NCI-H187 (cell line): ENCODE measurements at places on chromosomes 7 and 10.

GRCh38 chr7:140146574-140146973, 30.2 kb downstream of the KDM7A start:
- no peak for DNase-seq

DNA sequence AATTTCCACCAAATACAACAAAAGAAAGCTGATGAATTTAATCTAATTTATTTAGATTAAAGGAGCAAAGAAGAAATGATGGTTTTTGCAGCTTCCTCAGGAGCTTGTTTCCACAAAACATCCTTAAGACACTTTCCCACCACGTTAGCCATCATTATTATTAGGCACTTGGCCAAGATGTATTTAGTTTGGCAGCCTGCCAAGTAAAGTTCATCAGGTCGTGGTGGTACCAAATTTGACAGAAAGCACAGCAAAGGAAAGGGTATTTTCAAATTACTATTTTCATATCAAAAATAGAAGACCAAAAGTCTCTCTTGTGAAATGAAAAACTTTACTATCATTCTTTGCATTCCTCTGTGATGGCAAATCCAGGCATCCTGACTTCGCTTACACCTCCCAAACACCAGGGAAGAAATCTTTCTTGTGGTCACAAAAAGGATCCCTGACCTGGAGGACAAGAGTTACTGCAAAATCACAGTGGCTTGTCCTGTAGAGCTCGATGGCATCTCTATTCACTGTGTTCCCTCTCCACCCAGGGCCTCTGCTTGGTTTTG, 123.1 kb upstream of the INHBA start:
- no peak for DNase-seq

- no peak for DNase-seq
These were observed 5.2 kb downstream of the IKZF1 start for GRCh38 chr7:50309721-50310120.

- no peak for DNase-seq
These were observed 101.7 kb upstream of the SLC26A5 start for GRCh38 chr7:103547451-103548284.

- peak; percentile 69 for DNase-seq
These were observed 168.3 kb upstream of the PPP1R3A start for GRCh38 chr7:114086914-114087652.

DNA sequence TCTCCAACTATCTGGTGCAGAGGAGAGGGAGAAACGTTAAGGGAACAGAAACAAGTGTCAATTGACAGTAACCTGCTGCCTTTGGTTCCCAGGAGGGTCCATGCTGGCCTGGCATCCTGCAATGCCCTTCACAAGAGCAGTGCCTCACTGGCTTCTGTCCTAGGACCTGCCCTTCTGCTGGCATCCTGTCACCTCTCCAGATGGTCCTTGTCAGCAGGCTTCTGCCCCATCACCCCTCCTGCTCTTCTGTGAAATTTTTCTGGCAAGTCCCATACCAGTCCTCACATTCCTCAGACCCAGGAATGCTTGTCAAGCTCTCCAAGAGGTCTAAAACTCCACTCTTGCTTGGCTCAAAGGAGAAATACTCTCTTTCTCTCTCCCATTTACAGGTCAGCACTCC, 34.2 kb downstream of the C10orf67 start:
- DNase-seq: no peak

GRCh38 chr7:79453558-79454360, at the start of gene MAGI2:
MAGI2 (minus strand) TSS chr7:79453667; CDS start chr7:79453320, 347 bp downstream.
- no peak for DNase-seq

DNA sequence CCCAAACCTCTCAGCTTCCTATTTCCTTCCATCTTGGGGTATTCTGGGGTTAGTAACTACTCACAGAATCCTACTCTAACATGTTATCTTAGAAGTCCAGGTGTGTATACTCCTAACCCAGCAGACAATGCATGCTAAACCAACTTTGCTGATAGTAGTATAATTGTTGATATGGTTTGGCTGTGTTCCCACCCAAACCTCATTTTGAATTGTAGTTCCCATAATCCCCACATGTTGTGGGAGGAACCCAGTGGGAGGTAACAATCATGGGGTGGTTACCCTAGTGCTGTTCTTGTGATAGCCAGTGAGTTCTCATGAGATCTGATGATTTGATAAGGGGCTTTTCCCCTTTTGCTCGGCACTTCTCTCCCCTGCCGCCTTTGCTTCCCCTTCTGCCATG, 135.1 kb downstream of the CHRM2 start:
- no peak for DNase-seq

- no peak for DNase-seq
These were observed 517.4 kb downstream of the CCSER2 start for GRCh38 chr10:84845628-84846261.

- DNase-seq: no peak
These were observed 44.6 kb downstream of the CFAP46 start for GRCh38 chr10:132897516-132898381.

DNA sequence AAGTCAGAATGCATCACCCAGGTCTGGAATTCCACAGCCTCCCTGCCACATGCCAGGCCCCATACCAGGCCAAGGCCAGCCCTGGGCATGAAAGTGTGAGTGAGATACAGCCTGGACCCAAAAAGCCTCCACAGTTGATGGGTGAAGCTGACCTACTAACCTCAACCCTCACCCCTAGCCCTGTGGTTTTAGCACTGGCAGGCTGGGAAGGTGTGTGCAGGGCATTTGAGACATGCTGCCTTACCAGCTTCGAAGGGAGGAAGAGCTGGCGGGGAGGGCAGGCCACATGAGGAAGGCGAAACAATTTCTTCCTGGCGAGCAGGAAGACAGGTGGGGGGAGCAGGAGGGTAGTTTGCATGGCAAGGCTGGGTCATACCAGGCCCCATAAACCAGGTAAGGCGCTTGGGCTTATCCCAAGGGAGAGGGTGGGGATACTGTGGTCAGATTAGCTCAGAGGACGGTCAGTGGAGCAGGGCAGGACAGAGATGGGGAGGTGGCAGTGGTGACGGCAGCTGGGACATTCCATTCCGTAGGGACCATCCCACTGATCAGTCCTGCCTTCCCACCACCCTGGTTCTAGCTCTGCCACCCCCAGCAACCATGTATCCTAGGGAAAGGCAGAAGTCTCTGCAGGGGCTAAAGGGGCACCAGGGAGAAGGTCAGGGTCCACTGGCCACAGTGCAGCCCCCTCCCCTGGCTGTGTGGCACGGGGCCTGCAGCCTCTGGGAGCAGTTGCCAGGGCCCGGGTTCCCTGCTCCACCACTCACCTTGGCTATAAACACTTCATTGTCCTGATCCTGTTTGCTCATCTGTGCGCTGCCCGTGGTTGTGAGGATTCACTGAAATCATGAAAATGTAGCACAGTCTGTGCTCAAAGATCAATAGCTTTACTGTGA, 155.8 kb downstream of the NRF1 start:
- DNase-seq: no peak

- DNase-seq: peak; percentile 30
These were observed 121.9 kb downstream of the PTPRZ1 start for GRCh38 chr7:121994625-121995410.

DNA sequence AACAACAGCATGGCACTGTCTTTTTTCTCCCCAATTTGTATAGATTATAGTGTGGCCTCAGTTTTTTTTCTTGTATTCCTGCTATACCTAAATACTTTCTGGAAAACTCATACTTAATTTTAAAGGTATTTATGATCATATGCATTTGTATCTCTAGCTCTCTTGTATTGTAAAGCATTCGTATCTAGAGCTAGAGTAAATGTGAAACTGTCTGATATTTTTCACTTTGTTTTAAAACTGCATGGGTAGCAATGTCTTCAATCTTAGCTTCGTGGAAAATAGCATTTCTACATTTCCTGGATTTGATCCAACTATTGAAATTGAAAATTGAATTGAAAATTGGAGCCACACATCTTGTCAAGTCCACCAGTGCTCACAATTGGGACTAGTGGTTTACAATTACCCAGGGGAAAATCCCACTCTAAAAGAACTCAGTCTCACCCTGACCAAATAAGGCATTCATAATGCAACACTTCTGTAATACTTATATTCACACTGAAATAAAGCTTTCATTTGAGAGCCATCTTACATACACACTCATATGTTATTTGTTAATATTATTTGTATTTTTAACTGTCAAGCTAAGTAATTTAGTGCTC, 51.3 kb upstream of the KLF6 start:
- no peak for DNase-seq

GRCh38 chr7:98225913-98226614, 14.8 kb downstream of the BHLHA15 start:
- no peak for DNase-seq

GRCh38 chr7:99254390-99254789, 18.2 kb upstream of the MYH16 start:
- no peak for DNase-seq

DNA sequence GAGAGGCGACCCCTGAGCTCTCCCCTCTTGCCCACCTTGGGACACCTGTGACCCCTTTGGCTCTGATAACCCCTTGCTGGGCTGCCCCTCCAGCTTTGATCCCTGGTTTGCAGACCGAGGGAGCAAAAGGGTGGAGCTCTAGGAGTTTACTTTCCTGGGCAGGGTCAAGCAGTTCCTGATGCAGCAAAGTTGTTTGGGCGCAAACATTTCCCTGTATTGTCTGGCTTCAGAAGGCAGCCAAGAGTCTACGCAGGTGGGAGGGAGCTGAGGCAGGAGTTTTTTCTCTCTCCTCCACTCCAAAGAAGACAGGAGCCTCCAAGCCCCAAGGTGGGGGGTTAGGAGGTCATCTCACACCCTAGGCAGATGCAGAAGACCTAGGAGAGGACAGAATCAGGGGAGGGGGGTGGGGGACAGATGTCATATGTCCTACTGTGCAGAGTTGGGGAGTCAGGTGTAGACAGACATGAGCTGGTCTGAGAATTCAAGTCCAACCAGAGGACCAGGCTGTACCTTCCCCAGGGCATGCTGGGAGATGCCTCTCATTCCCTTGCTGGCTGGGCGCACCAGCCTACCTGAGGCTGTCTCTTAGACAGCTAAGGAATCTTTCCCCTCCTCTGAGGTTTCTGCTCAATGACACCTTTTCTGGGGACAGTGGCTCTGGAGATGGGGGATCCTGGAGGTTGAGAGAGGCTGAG, 20.5 kb downstream of the TMEM270 start:
- DNase-seq: no peak

- no peak for DNase-seq
These were observed 59.6 kb upstream of the C1GALT1 start for GRCh38 chr7:7122701-7123281.

DNA sequence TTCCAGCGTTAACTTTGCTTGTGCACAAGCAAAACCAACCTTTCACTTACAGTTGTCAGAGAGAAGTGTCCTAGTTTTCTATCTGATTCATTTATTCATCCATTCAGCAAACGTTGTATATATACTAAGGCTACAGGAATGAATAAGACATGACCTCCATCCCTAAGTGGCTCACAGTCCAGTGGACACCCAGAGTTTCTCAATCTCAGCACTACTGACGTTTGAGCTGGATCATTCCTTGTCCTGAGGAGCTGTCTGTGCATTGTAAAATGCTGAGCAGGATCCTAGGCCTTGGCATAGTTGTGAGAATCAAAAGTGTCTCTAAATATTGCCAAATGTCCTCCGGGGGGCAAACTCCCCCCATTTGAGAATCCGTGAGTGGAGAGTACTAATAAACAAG, 166.7 kb upstream of the PRKCQ start:
- no peak for DNase-seq

DNA sequence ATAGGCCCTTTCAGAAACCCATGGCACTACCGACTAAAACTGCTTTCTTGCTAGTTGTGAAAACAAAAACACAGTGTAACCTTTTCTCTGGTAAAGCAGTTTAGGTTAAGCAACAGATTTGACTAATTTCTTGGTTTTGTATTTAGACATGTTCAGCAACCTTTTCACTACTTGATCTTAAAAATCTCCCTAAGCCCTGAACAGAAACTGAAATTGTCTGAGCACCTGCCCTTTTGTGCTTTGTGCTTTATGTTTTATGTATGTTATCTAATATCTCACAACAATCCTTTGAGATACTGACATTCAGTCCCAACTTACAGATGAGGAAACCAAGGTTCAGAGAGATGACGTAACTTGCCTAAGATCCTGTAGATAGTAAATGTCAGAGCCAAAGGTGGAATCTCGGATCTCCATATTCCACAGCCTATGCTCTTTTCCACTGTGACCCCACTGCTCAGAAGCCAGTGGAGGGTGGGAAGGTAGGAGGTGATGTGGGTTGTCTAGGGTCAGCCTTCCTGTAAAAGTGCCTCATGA, 146.6 kb downstream of the LCOR start:
- DNase-seq: no peak

DNA sequence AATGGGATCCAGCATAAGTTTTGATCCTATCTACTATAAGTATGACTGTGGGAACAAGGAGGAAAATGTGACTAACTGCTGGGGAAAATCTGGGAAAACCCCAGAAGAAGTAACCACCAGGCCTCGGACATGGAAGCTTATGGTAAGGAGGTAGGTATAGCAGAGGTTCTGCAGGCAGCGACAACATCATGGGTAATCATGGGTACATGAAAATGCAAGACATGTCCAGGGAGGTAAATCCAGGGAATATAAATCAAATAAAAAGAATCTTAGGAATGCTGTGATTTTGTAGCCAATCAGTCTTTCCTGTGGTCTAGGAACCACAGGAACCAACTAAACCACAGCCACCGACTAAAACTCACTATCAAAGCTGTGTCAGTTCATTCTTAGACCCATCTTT, 168.3 kb upstream of the NPY start:
- DNase-seq: no peak

DNA sequence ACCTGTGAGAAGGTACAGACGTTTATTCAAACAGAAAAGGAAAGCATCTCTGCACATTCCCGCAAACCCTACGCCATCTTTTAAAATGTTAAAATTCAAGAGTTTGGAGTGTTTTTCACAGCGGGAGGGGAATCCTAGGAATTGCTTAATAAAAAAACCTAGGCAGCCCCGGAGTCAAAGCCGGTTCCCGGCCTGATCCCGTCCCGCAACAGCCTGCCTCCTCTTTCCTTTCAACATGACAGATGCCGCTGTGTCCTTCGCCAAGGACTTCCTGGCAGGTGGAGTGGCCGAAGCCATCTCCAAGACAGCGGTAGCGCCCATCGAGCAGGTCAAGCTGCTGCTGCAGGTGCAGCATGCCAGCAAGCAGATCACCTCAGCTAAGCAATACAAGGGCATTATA, 123.0 kb upstream of the VSTM2A start:
- no peak for DNase-seq

- DNase-seq: no peak
These were observed 85.2 kb downstream of the WDFY4 start for GRCh38 chr10:48769706-48770435.

- DNase-seq: no peak
These were observed 137.6 kb upstream of the VWC2 start for GRCh38 chr7:49635800-49636199.

GRCh38 chr7:118094044-118094443, 89.9 kb upstream of the LSM8 start:
- no peak for DNase-seq
